Type B pancreatic cell (in vitro differentiated cells): ENCODE measurements at places on chromosomes 1 and 21.

- no peaks in the 10 kb centered on the region for H3K36me3 ChIP-seq
- H3K4me3 ChIP-seq: no peak overlapping the region
- no peak overlapping the region for H3K27ac ChIP-seq
These were observed 20.8 kb upstream of the CD5L start for GRCh38 chr1:157862114-157863070.

DNA sequence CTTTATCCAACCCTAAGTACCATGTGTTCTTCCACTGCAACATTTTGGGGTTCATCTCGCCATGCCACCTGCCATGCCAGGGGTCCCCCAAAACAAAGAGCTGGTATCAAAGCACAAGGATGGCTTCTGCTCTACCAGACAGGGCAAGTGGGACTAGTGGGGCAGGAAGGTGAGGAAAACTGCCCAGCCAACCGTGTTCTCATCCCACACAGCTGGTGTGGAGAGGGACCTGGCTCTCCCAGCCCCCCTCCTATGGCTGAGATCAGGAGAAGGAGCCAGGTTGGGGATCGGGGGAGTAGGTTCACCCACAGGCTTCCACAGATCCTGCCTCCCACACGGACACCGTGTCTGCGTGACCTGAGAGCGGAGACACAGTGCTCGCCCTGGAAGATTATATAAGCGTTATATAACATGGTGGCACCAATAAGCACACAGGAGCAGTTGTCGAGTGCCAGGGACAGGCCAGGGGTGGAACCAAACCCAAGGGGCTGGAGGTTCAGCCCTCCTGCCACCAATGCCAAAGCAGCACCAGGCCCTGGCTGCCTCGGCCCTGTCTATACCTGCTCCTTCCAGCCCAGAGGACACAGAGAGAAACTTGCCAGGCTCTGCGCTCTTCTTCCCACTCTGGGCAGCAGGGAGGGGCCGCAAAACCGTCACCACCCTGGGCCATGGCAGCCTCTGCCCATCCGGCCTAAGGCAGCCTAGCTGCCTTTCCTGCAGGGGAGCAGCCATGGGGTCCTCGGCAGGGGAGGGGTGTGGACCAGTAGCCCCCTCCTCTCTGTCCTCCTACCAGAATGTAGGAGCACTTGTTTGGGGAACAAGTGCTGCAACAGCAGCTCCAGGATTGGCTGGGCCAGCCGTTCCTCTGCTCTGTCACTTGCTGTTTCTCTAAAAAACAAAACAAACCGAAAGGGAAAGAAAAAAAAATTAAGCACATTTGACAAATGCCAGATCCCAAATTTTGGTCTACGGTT, 43.5 kb downstream of the CD34 start:
- peaks cover 20% of the 10 kb centered on the region for H3K4me1 ChIP-seq
- peak overlapping the region; percentile 84 for H3K4me3 ChIP-seq
- no peak overlapping the region for H3K27ac ChIP-seq
- no peaks in the 10 kb centered on the region for H3K36me3 ChIP-seq
- DNase-seq: no peak

- peaks cover 5% of the 10 kb centered on the region for H3K4me1 ChIP-seq
- H3K36me3 ChIP-seq: no peaks in the 10 kb centered on the region
- H3K27ac ChIP-seq: peak overlapping the region; percentile 76
- no peak for DNase-seq
- H3K27me3 ChIP-seq: no peaks in the 10 kb centered on the region
These were observed 109.8 kb downstream of the RIPK4 start for GRCh38 chr21:41656946-41657525.

DNA sequence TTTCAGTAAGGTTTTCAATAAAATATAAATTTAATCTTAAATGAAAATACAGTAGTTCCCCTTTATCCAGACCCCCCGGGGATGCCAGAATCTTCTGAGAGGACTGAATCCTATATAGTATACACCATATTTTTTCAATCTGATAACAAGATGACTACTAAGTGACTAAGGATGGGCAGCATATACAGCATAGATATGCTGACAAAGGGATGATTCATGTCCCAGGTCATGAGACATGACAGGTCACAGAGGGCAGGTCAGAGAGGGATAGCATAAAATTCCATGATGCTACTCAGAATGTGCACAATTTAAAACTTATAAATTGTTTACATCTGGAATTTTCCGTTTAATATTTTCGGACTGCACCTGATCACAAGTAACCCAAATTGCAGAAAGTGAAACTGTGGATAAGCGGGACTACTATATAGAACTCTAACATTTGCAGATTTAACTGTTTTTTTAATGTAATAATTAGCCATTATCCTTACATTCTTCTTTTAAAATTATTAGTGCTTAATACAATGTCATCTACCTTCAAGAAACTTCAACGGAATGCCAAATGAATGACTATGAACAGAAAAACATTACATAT, 48.8 kb downstream of the LRRC40 start:
- H3K36me3 ChIP-seq: peaks cover 10% of the 10 kb centered on the region
- H3K27me3 ChIP-seq: no peaks in the 10 kb centered on the region
- DNase-seq: no peak
- H3K4me1 ChIP-seq: no peaks in the 10 kb centered on the region
- no peak overlapping the region for H3K27ac ChIP-seq

DNA sequence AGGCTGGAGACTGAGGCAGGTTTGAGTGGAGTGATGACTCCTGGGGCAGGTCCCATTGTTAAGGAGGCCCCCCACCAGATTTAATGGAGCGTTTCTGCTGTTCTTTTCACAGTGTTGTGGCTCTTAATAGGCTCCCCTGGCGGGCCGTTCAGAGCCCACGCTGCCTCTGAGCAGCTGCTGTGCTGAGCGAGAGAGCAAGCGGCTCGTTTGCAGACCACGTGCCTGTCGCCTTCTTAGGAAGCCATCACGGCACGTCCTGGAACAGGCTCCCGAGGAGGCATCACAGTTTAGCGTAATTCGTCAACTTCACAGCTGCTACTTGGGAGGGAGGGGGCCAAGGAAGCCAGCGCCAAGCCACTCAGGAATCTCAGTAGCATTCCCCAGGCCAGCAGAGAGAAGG, 70.5 kb upstream of the CTTNBP2NL start:
- no peak overlapping the region for H3K27ac ChIP-seq
- H3K36me3 ChIP-seq: no peaks in the 10 kb centered on the region
- no peak overlapping the region for H3K4me3 ChIP-seq
- no peaks in the 10 kb centered on the region for H3K4me1 ChIP-seq
